ENCODE measurements at places on chromosomes 3 and 15.

DNA sequence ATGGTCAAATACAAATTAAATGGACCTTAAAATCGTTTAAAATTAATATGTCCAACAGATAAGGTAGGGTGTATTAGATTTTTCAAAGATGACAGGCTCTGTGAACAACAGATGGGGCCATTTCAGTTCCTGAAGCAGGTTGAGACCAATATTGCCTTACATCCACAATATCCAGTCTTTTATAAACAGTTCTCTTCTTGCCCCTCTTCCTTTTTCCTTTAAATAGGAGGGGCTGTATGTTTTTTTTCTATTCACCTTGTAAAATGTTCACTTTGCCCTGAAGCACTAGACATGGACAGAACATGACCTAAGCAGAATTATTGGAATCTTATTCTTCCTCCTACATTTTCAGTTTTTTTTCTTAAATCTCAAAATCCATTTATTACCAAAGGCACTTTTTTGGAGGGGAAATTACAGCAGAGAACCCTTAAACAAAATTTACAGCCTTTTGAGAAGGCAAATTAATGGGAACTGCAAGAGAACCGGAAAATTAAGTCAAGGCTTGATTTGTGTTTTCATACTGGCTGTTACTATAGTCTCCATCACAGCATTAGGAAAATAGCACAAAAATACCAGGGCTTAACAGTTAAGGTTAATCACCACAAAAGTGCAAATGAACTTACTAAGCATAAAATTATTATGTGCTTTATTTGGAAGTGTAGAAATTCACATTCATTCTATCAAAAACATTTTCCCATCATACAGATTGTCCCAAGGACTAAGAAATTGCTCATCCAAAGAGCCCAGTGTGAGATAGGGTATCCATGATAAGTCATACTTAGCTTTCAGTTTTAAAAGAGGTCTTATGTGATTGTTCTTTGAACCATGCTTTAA, 55.8 kb downstream of the CMSS1 start:
- DNase-seq, result no peak

GRCh38 chr3:3615533-3615932, 183.7 kb upstream of the LRRN1 start:
- no peak for DNase-seq

DNA sequence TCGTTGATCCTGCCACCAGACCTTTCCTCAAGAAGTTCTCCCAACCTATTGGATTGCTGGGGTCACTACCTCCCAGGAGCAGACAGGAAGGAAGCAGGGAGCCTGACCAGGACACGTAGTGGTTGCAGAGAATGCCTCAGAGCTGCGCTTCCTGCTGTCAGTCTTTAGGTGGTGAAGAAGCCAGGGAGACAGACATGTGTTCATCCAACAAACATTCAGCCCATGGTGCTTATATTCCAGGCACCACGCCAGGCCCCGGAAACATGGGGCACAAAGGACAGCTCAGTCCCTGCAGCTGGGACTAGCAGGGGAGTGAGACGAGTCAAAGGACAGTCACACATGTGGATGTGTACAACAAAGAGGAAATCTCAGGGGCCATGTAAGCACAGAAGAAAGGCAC, 26.0 kb upstream of the CORO2B start:
- no peak for DNase-seq

GRCh38 chr3:175059788-175060187, 200.7 kb downstream of the NAALADL2 start:
- no peak for DNase-seq

DNA sequence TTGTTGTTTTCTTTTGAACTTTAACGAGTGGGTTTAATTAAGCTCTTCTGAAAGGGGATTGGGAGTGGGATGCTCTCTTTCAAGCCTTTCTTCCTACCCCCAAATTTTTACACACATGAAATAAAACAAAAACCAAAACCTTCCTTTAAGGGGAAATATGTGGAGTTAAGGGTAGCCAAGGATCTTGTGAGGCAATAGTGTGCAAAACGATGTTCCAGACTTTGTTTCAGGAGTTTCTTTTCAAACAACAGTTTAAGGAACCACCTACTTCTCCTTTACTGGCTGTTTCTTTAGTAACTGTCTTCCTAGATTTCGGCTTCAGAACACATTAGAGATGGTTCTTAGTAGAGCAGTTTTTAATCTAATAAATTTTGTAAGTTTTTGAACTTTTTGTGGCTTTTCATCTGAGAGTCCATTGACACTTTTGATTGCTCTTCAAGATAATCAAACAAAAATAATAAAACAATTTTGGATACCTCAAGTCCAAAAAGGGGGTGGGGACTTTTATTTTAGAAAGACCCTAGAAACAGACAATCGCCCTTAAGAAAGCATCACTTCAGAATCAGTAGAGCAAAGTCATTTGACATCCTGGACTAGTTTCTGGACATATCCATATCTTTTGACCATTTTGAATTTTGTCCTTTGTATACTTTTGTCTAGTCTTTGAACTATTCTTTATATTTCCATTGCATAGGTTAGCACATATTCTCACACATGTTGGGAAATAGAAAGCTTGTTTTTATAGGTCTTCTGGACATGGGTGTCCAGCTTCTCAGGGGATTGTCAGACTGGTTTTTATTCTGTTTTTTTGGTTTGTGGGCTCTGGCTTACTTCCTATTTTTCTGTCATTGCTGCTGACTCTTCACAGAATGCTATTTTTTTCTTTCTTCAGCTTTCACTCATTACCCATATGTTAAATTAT, 6.0 kb downstream of the DIPK2A start:
- DNase-seq, result no peak

GRCh38 chr3:31055757-31056156, 161.3 kb upstream of the GADL1 start:
- no peak for DNase-seq

DNA sequence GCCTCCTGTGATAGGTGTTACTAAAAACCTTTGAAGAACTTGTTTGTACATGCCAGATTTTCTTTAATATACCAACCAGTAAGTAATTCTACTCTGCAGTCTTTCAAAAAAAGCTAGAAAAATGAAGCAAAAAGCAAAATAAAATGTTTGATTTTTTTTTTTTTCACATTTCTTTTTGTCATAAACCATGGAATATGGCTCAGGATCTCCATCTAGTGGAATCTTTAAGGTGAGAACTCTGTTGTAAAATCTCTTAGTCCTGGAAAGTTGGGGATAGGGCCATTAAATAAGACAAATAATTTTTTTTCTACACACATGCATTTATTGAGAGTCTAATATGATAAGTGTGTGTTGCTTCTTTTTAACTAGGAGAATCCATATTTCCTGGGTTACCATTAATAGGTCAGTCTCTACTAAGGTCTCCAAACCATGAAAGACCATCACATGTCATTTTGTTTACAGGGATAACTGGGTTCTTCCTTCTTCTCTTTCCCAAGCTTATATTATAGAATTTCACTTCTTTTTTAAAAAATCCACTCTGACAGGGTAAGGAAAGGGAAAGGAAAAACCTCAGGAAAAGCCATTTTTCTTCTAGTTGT, 84.6 kb downstream of the SLC9A9 start:
- no peak for DNase-seq

- DNase-seq, result no peak
Measured at GRCh38 chr15:87225436-87225835, 1031.1 kb downstream of the NTRK3 start.

DNA sequence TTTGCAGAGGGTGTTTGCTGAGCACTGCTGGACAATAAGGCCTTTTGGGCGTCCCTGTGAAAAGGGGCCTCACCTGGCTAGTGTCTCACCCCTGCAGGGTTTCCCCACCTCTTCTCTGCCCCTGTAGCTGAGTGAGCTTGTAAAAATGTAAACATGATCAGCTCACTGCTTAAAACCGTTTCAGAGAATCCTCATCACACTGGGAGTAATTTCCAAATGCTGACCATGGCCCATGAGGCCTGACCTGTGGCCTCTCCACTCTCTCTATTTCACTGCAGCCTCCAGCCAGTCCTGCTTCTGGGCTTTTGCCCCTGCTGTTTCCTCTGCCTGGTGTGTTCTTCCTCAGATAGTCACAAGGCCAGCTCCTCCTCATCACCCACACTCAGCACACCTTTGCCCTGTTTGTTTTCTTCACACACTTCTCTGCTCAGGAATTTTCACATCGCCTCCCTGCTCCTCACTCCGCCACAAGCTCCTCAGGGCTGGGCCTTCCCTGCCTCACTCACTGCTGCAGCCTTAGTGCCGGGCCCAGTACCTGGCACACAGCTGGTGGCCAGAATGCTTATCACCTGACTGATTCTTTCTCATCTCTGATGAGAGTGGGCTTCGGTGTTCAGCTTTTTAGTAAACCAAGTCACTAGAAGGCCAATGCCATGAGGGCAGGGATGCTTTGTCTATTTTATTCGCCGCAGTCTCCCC, 79.3 kb upstream of the SEC13 start:
- no peak for DNase-seq

- DNase-seq, result no peak
Measured at GRCh38 chr3:151290673-151291072, 12.3 kb upstream of the P2RY14 start.

GRCh38 chr3:108610651-108611050, 21.1 kb downstream of the DZIP3 start:
- no peak for DNase-seq

DNA sequence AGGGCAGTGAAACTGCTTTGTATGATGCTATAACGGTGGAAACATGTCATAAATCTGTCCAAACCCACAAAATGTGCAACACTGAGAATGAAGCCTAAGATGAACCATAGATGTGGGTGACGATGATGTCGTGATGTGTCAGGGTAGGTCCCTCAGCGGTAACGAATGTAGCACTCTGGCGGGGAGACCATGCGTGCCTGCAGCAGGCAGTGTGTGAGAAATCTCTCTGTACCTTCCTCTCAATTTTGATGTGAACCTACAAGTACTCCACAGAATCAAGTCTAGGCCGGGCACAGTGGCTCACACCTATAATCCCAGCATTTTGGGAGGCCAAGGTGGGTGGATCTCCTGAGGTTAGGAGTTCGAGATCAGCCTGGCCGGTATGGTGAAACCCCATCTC, 268.2 kb upstream of the LYSMD4 start:
- no peak for DNase-seq

DNA sequence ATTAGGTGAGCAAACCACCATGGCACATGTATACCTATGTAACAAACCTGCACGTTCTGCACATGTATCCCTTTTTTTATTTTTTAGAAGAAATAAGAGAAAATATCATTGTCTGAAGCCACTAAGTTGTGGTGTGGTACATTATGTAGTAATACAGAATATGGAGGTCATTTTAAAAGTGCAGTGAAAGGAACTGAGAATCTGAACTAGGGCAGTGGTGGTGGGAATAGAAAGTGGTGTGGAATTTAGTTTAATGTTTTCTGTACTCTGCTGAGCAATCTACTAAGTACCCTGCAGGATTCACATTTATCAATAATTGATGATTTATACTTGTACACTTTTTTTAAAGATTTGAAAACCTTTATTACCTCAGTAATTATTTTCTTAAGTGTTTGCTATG, 283.5 kb downstream of the CHL1 start:
- no peak for DNase-seq

GRCh38 chr15:86055688-86056087, 24.0 kb upstream of the AGBL1 start:
- no peak for DNase-seq

DNA sequence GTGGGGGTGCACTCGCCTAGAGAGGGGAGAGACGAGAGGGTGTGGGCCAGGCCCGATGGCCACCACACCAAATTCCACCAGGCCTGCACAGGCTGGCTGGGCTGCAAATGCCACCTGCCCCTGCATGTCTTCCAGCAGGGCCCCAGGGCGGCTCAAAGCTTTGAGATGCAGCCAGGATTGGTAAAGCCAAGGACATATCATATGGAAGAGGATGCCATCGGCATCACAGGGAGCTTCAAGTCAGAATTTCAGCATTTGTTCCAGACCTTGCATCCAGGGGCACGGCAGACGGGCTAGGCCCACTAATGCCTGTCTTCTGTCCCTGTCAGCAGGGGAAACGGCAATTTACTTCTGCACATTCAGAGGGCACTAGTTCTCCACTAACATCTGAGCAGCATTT, 97.8 kb downstream of the NUP210 start:
- no peak for DNase-seq

- DNase-seq, result no peak
Measured at GRCh38 chr3:59677747-59678702, 628.2 kb upstream of the CFAP20DC start.

GRCh38 chr3:127986803-127987202, 65.4 kb upstream of the SEC61A1 start:
- no peak for DNase-seq

- no peak for DNase-seq
Measured at GRCh38 chr15:43776101-43776717, 557 bp downstream of the ELL3 start.

GRCh38 chr3:132555306-132556035, 41.6 kb upstream of the ACKR4 start:
- DNase-seq, result no peak

DNA sequence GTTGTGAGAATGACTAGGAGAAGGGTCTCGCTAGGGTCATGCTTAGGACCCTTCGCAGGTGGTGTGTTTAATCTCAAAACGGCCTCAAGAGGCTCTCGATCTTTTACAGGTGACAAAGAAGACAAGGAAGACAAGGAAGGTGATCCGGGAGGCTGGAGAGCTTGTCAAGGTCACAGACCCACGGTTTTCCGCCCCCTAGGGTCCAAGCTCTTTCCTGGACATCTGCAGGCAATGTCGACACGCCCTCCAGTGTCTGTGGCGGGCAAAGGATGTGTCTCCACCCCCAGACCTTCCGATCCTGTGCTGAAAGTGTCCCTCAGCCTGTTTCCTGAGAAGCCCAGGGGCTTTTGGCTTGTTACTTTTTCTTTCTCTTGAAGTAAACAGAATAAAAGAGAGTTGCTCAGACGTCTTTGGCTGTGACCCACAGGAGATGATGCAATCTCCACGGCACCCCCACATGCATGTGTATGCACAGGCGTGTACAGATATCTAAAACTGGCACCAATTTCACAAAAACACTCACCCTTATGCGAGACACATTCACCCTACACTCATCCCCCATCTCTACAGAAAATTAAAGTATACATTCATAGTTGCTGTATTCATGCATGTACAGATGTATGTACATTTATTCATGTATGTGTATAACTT, 108.8 kb downstream of the KLF13 start:
- peak; percentile 86 for DNase-seq

- no peak for DNase-seq
Measured at GRCh38 chr3:151200586-151200985, 2.4 kb downstream of the GPR171 start.

GRCh38 chr15:96406701-96407100, 76.2 kb downstream of the NR2F2 start:
- DNase-seq, result no peak

GRCh38 chr15:38817427-38818156, 253.0 kb upstream of the RASGRP1 start:
- peak; percentile 76 for DNase-seq

DNA sequence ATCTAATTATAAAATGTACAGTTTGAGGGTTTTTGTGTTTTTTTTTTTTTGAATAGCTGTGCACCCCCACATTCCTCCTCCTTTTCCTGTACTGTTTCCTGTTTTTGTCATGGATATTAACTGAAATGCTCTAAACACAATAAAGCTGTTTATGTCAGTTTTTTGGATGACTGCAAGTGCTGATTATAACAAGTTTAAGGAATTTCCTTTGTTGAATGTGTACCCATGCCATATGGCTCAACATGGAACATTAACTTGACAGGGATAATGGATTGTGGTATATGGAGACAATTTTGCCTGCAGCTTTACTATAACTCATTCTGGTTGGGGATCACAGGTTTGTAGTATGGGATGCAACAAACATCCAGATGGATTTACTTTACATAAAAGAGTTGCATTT, 216.4 kb downstream of the TCF12 start:
- DNase-seq, result no peak

- DNase-seq, result no peak
Measured at GRCh38 chr3:172076212-172076611, 36.8 kb downstream of the FNDC3B start.

All from naive thymus-derived CD4-positive, alpha-beta T cell (primary cell).